Esophagus mucosa (tissue), 1 donor: ENCODE measurements at places on chromosomes 16 and 17. TPM values are rescaled to one million over a fixed set of nuclear protein-coding genes. Genes with fewer than 3 reads are reported as not detected.

Gene AIPL1
- total RNA-seq = not detected

Gene TSPOAP1
- total RNA-seq = 2.6 TPM

Gene MT3
- total RNA-seq = not detected

Gene UTS2R
- not detected for total RNA-seq

Gene NPB
- total RNA-seq = 0.24 TPM

Gene FADS6
- 1.4 TPM for total RNA-seq

Gene CSF3
- 0.64 TPM for total RNA-seq

Gene SALL1
- not detected for total RNA-seq

Gene TEKT5
- total RNA-seq = not detected
